ENCODE measurements at places on chromosomes 5 and 9. TPM values are rescaled to one million over a fixed set of nuclear protein-coding genes. Genes with fewer than 3 reads are reported as not detected.
A peak's percentile ranks its signal among the peaks of the same experiment; 100 is the strongest.

- DNase-seq: no peak
Observed at GRCh38 chr5:155189476-155189875, 175.9 kb downstream of the KIF4B start.

- no peak for DNase-seq
Observed at GRCh38 chr5:125154301-125155110, 408.1 kb upstream of the ZNF608 start.

- no peak for DNase-seq
Observed at GRCh38 chr5:1067141-1068121, 44.4 kb downstream of the SLC12A7 start.

GRCh38 chr5:34022121-34022705 is 14.4 kb upstream of the AMACR start:
- no peak for DNase-seq

- DNase-seq: no peak
Observed at GRCh38 chr9:22913518-22913917, 466.9 kb downstream of the DMRTA1 start.

GRCh38 chr9:131743501-131743900 is 3.6 kb upstream of the RAPGEF1 start:
- no peak for DNase-seq

DNA sequence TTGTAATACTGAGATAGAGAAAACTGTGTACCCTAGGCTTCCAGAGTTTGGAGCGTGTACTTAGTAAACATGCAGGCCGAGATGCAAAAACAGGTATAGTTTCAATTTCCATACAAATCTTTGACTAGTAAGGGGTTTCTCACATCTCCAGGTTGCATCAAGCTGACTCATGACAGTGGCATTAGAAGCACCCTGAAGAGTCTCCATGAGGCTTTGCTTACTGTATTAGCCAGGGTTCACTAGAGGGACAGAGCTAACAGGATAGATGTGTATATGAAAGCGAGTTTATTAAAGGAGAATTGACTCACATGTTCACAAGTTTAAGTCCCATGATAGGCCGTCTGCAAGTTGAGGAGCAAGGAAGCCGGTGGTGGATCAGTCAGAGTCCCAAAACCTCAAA is 275.3 kb upstream of the CDH6 start:
- DNase-seq: no peak

DNA sequence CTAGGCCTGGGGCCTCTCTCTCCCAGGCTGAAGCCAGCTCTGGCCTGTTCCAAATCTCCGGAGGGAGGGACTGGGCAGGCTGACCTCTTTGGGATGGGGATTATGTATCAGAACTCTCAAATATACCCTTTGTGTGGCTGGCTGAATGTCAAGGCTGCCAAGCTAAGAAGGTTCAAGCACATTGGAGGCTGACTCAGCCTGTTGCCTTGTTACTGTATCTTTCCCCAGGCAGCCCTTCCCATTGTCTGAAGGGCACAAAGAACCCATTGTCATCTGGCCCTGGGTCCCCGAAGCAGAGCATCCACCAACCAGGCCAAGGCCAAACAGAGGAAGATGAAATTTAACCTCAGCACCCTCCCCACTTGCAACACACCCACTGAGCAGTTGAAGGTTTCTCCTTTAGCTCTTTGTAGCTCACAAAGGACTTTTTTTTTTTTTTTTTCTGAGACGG is 7.3 kb upstream of the SPARC start:
- DNase-seq: peak; percentile 47

GRCh38 chr5:75113354-75114113 is 61.2 kb upstream of the GCNT4 start:
- no peak for DNase-seq

GRCh38 chr5:150640311-150641005 is at the start of gene SYNPO:
Gene SYNPO (plus strand): TSS chr5:150640660. CDS start chr5:150648276, 7,616 bp downstream.
- DNase-seq: no peak

- no peak for DNase-seq
Observed at GRCh38 chr9:69331444-69331843, 6.4 kb downstream of the ENTREP1 start.

DNA sequence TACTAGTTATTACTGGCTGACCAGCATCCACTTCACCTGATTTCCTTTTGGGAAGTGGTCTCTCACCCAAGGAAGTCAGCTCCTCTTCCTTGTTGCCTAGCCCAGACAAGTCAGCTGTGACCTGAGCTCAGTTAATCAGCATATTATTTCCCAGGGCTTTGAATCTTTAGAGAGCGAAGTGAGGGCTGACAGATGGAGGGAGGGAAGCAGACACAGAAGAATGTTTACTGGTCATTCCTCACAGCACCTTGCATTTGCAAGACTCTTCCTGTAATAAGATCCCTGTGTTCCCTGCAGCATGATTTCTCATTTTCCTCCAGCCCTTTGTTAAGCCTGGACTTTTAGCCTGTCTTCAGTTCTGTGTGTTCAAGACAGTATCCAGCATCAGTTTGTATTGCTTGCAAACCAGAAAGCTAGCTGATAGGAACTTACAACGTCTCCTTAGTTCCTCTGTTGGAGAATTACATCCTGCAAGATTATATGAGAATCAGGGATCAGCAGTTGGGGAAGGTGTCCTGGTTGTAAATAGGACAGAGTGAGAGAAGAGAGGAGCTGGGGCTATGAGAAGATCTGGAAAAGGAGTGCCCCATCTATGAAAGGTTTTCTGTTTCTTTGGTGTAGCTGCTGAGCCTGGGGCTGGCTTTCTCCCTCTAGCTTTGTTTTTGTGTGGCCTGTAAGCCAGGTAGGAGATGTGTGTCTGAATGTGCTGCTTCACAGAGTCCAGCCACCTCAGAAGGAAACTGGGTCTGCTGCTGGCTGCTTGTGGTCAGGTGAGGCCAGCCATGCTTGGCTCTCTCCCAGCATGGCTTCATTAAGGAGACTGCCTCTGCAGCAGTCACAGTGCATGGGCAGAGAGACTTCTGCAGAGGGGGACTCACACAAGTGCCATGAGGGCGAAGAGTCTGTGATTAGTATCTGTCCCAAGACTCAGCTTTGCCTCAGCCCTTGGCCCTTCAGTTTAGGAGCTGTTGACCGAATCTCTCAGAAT is 50.3 kb downstream of the MAN2A1 start:
- DNase-seq: no peak

DNA sequence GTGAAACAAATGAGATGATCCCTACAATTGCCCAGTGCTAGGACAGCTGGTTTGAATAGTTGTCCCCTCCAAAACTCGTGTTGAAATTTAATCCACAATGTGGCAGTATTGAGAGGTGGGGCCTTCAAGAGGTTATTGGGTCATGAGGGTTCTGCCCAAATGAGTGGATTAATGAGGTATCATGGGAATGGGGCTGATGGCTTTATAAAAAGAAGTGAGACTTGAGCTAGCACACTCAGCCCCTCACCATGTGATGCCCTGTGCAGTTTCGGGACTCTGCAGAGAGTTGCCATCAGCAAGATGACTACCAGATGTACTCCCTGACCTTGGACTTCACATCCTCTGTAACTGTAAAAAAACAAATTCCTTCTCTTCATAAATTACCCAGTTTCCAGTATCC is 33.1 kb downstream of the RANBP6 start:
- no peak for DNase-seq

GRCh38 chr9:87137718-87138117 is 190.4 kb upstream of the GAS1 start:
- DNase-seq: no peak

TXN gene
- 175 TPM for total RNA-seq

CTXN3 gene
- total RNA-seq: 13.9 TPM

BHMT2 gene
- 0.41 TPM for total RNA-seq

PDE6A gene
- total RNA-seq: not detected

CSNK1A1 gene
- 353 TPM for total RNA-seq

ADAMTSL1 gene
- 11.4 TPM for total RNA-seq

DRD1 gene
- total RNA-seq: 18.3 TPM

ANKRD55 gene
- 2.0 TPM for total RNA-seq
